ENCODE measurements at places on chromosomes 6 and 20.

DNA sequence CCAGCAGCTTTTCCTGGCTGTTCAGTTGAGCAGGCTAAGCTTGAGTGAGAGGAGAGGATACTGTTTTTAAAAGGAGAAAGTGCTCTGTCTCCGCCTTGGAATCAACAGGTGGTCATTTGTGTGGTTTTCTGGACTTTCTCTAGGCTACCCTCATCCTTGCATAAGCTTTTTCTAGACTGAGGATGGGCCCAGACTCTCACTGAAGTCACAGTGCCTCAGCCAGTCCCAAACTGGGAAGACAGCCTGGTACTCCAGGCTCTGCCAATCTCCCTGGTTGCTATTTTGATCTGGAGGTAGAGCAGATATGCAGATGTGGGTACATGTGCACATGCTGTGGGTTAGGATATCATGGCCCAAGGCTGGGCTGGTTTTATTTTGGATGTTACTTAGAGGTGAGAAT is 7.0 kb downstream of the SCUBE3 start:
- DNase-seq, result no peak

DNA sequence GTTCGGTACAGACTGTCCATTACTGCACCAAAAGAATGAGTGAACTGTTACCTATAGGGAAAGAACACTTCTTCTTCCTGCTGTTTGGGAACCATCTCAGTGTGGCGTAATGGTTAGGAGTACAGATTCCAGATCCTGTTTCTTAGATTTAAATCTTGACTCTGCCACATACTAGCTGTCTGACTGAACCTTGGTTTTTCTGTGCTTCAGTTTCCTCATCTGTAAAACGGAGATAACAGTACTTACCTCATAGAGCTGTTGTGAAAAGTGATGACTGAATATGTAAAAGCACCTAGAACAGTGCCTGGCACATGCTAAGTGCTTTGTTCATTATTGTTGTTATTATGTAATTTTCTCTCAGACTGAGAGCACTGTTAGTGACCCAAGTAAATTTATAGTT is 39.8 kb downstream of the STX11 start:
- DNase-seq, result no peak

GRCh38 chr20:34337544-34337943 is 25.5 kb upstream of the ITCH start:
- DNase-seq, result no peak

DNA sequence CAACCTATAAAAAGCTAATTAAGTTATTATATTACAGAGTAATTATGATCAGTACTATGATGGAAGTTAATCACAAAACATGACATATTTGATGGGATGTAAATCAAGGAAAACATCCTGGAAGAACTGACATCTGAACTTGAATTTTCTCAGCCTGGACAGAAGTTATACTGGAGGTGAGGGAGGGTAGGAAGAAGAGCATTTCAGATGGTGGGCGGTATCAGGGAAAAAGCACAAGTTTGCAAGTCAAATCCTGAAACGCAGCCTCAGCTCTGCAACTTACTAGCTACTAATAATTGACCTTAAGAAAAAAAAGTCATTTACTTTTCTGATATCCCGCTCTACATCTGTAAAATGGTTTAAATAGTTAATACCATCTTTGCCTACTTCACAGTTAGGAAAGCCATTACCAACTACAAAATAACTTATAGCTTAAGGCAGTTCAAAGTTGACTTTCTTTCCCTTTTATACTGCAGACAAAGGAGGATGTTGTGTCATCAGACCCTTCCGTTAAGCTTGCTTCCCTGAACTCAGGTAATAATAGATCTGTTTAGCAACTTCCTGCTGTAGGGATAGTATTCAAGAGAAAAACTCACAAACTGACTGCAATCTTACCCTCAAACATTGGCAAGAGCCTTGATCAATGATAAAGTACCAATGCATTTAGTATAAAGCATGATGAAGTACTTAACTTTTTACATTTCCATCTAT is 21.0 kb downstream of the NOL7 start:
- no peak for DNase-seq

DNA sequence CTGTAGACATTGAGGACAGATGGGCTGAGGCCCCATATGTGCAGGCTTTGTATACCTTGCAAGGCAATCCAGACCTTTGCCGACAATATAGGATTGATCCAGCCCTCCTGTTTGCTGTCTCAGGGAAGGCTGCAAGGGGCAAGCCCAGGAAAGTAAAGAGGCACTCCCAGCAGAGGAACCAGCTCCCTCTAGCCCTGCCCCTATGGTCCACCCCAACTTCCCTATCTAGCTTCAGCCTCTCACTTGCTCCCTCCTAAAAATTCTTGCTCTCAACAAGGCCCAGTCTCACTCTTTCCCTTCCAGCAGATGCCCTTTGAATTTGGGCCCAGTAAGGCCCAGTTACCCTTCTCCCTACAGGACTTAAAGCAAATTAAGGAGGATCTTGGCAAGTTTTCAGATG is 92.6 kb downstream of the JARID2 start:
- no peak for DNase-seq
